NCI-H2081 treated with DMSO at 0.1 percent for 48 hours (cell line): ENCODE measurements at places on chromosomes 7 and 10.

DNA sequence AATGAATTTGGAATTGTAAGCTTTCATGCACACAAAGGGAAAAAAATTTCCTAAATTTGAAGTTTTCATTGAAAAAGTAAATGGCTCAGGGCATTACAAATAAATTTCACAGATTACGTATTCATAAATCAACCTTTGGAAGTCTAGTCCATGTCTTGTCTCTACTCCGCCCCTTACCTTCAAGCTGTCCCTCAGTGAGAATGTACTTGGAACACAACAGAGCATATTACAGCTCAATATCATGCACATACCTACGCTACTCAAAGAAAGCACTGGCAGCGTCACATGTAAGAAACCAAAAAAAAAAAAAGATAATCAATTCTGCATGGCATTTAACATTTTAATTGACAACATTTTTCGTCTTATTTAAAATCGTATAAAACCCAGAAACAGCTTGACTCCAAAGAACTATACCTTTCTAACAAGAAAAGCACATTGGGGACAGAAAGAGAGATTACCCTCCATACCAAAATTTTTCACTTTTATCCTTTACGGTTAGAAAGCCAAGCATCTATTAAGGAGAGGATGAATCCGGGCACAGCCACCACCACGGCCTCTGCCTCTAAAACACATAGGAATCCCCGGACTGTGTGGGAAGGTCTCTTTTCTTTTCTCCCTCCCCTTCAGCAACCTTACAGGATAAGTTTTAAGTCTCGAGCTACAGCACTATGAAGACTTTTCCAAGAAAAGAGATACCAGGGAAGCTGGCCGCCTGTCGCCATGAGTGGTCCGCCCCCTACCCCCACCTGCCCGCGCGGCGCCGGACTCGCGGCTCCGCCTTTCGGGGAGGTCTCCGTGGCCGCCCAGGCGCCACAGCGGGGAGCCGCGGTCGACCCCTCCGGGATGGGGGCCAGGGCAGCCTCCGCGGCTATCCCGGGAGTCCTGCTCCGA is 1.1 kb downstream of the JMJD1C start:
- no peak for DNase-seq

- no peak for DNase-seq
Observed at GRCh38 chr7:122885583-122886356, 490 bp downstream of the CADPS2 start.

DNA sequence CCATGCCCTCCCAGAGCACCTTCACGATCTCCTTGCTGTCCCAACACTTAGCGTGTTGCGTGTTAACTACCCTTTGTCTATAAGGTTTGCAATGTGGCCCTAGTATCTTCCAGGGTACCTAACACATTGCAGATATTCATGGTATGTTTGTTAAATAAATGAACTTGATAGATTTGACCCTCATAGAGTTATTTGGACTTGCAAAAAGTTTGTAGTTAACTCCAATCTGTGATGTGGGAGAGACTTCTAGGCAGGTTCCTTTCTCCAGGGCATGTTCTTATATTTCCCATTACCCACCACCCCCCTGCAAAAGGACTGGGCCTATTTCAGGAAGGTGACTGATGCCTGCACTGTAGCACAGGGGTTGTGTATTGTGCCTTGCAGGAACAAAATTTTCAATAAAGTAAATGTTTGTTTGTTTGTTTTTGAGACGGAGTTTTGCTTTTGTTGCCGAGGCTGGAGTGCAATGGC is 612 bp downstream of the HILPDA start:
- DNase-seq, result no peak

- no peak for DNase-seq
Observed at GRCh38 chr7:64905547-64905946, 2.5 kb downstream of the ZNF273 start.

- DNase-seq, result no peak
Observed at GRCh38 chr7:119685906-119686305, 587.1 kb upstream of the KCND2 start.

GRCh38 chr10:30396698-30397097 is 37.3 kb upstream of the MAP3K8 start:
- DNase-seq, result no peak
